Lower lobe of right lung (tissue), 2 donors: ENCODE measurements at places on chromosomes 2 and 18. TPM values are rescaled to one million over a fixed set of nuclear protein-coding genes. Genes with fewer than 3 reads are reported as not detected.
A peak's percentile ranks its signal among the peaks of the same experiment; 100 is the strongest.

DNA sequence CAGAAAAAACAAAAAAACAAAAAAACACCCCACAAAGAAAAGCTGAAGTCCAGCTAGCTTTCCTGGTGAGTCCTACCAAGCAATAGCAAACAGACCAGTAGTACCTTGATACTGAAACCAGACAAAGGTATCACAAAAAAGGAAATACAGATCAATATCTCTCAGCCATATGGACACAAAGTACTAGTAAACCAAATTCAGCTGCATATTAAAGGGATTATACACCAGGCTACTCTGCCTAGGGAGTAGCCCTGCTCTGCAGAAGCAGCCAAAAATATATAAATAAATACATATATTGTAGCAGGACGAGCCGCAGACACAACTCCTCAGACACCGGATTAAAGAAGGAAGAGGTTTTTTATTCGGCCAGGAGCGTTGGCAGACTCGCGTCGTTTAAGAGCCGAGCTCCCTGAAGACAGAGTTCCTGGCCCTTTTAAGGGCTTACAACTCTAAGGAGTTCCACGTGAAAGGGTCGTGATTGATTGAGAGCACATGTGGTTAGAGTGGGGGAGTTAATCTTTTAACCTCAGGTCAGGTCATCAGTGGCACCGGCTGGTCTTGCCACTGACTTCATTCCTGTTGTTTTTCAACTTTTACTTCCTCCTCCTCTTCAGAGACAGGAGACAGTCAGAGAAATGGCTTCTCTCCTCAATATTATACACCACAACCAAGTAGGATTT lies 38.4 kb upstream of the DTNB start:
- no peak for DNase-seq

- peak; percentile 91 for DNase-seq
Observed at GRCh38 chr2:231680992-231681852, 27.1 kb upstream of the PTMA start.

GRCh38 chr2:241534701-241535375 lies 23.7 kb upstream of the BOK start:
- DNase-seq, result no peak

GRCh38 chr2:203973676-203974075 lies 37.1 kb downstream of the ICOS start:
- DNase-seq, result no peak

- no peak for DNase-seq
Observed at GRCh38 chr2:149816756-149817551, 229.4 kb upstream of the MMADHC start.

DNA sequence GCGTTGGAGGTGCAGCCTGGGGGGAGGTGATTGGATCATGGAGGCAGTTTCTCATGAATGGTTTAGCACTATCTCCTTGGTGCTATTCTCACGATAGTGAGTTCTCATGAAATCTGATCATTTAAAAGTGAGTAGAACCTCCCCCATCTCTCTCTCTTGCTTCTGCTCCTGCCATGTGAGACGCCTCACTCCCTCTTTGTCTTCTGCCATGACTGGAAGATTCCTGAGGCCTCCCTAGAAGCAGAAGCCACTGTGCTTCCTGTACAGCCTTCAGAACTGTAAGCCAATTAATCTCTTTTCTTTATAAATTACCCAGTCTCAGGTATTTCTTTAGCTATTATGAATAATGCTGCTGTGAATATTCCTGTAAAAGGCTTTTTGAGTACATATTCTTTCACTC lies 52.9 kb downstream of the SERPINB7 start:
- DNase-seq, result no peak

DNA sequence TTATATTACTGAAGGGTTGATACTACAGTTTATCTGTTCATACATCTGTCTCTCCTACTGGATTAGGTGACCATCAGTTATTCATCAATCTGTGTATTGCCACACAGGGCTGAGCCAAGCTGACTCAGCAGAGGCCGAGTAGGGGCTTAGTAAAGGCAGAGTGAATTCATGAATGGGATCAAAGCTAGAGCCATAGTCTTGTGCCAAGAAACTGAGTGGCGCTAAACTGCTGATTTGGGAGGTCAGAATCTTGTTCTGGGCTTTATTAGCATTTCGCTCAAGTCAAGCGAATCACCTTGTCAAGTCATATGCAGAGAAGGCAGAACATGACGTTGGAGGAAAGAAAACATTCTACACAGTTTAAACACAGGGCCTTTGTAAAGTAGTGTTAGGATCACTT lies 34.1 kb downstream of the SOCS6 start:
- DNase-seq, result no peak

The KIAA2012 gene
- 2.8 TPM for total RNA-seq

The CHRNG gene
- total RNA-seq, result not detected

The PHOSPHO2 gene
- 6.1 TPM for total RNA-seq

The SS18 gene
- total RNA-seq, result 57.1 TPM

The RAB10 gene
- 113 TPM for total RNA-seq
